SK-MEL-5 (cell line): ENCODE measurements at places on chromosomes 5 and 9. TPM values are rescaled to one million over a fixed set of nuclear protein-coding genes. Genes with fewer than 3 reads are reported as not detected.

ARHGEF37 gene
- 1.8 and 2.6 TPM in 2 replicates for total RNA-seq

ISOC1 gene
- total RNA-seq: 11.7 and 12.7 TPM in 2 replicates

IQGAP2 gene
- total RNA-seq: 0.95 and 0.98 TPM in 2 replicates

NUTM2F gene
- not detected in 2 replicates for total RNA-seq

SERF1A gene
- 6.6 and 10.0 TPM in 2 replicates for total RNA-seq

OR4F3 gene
- total RNA-seq: not detected in 2 replicates

CMBL gene
- total RNA-seq: not detected in 2 replicates

- DNase-seq: no peak
Measured at GRCh38 chr5:83488821-83489220, 17.3 kb downstream of the VCAN start.

DNA sequence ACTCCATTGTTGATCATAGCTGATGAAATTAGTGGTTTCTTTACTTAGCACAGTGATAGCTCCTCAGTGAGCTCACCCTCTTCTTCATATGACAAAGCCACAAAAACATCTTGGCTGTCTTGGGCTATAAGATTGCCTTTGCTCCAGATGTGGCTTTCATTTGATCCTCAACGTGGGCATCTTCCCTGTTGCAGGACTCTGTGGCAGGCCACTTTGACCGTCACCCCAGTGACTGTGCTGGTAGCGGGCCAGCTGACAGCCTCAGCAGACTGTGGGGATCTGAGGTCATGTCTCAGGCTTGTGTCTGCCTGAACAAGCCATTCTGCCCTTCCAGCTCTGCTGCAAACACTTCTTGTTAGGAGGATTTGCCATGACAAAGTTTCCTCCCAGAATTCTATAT is 422.2 kb downstream of the NR2F1-AS1 start:
- DNase-seq: no peak

ZNF169 gene
- total RNA-seq: 3.5 and 6.3 TPM in 2 replicates

GRCh38 chr5:39570403-39571027 is 145.7 kb upstream of the DAB2 start:
- peak; percentile 84 for DNase-seq

- no peak for DNase-seq
Measured at GRCh38 chr5:62343428-62343827, 37.4 kb downstream of the KIF2A start.

GRCh38 chr9:131835151-131835910 is 95.5 kb upstream of the RAPGEF1 start:
- DNase-seq: no peak

- DNase-seq: no peak
Measured at GRCh38 chr5:36561601-36562000, 44.8 kb upstream of the SLC1A3 start.

- DNase-seq: peak; percentile 8
Measured at GRCh38 chr9:107044872-107045271, 181.9 kb downstream of the ZNF462 start.

DNA sequence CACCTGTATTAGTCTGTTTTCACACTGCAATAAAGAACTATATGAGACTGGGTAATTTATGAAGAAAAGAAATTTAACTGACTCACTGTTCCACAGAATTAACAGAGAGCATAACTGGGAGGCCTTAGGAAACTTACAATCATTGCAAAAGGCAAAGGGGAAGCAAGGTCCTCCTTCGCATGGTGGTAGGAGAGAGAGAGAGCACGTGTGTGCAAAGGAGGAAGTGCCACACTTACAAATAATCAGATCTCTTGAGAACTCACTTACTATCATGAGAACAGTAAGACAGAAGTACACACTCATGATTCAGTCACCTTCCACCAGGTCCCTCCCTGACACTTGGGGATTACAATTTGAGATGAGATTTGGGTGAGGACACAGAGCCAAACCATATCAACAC is 258.7 kb downstream of the TRIM32 start:
- DNase-seq: no peak

NAIP gene
- total RNA-seq: 3.0 and 3.2 TPM in 2 replicates

GRCh38 chr9:94303321-94303720 is 25.1 kb downstream of the NUTM2F start:
- DNase-seq: no peak
